ENCODE measurements at places on chromosomes 3 and 15.

DNA sequence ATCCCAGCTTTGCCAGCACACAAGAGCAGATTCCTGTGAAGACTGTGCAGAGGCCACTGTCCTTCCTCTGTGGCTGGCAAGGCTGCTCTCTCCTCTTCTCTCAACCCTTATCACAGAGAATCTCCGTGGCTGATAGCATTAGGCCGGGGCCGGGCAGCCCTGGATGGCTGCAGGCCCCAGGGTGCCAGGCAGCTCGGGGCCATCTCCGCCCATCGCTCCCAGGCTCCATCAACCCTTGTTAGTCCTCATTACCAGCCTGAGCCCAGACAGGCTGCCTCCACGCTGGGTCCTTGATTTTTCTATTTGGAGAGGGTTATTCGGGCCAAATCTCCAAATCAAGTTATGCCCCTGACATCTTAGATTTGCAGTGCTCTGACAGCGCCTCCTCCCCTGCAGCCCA is 39.1 kb downstream of the MRPL46 start:
- DNase-seq: no peak

GRCh38 chr3:183275937-183276336 is 22.9 kb downstream of the B3GNT5 start:
- DNase-seq: no peak

DNA sequence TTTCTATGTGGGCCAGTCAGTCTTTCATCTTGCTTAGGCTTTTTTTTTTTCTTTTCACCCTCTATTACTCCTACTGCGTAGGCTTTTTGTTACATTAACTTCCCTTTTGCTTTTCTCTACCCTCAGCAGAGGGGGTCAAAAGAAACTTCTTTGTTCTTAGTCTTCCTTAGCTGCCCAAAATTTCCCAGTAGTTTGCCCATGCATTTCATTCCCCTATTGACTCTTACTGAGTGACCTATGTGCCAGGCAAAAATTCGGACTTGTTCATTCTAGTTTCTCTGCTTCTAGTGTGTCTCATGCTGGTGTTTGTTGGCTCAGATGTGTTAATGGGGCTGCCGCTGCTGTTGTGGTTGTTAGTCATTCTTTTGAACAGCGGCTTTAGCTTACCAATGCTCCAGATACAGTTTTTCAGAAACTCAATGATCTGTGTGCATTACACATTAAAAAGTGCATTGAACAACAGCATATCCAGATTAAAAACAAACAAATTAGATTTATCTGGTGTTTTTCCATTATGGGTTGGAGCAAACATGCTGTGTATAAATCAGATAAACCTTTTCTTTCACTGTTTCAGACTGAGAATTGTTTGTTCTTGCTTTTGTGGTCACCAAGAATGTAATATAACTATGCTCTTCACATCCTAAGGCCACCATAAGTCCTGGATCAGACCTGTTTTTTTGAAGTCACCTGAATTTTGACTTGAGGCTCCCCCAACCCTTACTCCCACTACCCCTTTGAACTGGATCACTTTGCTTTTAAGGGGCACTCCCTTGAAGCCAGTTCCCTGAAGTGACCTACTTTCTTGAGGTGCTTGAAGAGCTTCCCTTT is 43.1 kb downstream of the PDE8A start:
- peak; percentile 74 for DNase-seq

DNA sequence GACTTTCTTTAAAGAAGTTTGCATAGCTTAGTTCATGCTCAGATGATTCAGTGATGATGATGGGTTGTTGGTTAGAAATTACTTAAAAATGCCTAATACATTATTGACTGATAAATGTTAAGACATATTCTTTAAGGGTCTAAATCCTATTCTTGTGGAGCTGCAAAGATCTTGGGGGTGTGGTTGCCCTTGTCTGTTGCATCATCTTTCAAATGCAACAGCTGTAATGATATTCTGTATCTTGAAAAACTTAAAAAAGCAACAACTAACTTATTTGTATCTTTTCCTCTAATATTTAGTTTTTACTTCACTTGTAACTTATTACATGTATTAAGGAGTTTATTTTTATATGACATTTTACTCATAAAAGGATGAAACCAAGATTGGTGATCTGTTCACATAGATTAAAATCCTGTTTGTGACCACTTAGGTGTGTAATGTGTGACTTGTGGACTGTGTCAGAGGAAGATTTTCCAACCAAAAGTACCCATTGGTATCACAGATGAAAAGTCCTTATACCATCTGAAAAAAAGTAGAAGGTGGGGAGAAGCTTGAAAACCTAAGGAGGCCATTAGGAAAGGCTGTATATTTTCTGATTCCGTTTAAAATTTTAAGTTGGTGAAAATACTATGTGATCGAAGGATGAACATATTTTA is 142.8 kb downstream of the IGF1R start:
- DNase-seq: no peak

- no peak for DNase-seq
These were observed 1.3 kb downstream of the ADAM10 start for GRCh38 chr15:58748040-58748851.

DNA sequence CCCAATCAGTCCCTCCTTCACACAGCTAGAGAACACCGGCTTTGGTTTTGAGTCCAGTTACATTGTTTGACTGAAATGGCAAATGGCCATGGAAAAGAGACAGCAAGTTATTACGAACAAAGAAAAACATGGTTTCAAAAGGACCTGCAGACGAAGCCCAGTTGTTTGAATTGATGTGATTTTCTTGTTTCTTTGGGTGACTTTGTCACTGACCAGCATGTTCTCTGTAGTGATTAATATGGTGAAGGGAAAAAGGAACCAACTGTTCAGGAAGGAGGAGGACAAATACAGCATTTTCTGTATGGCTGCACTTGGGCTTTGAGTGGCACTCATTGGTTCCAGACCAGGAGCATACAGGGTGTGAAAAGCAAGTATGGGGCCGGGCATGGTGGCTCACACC is 217.4 kb upstream of the TPM1 start:
- DNase-seq: no peak

- DNase-seq: no peak
These were observed 56.1 kb downstream of the SYN2 start for GRCh38 chr3:12060139-12060845.

GRCh38 chr15:48462688-48463087 is 131.5 kb downstream of the DUT start:
- peak; percentile 42 for DNase-seq

GRCh38 chr3:135706758-135707375 is 258.7 kb upstream of the PPP2R3A start:
- DNase-seq: no peak

- DNase-seq: no peak
These were observed 83.4 kb upstream of the RNU6-1 start for GRCh38 chr15:67922971-67923945.

- no peak for DNase-seq
These were observed 86.9 kb downstream of the CDIN1 start for GRCh38 chr15:36666228-36666905.

DNA sequence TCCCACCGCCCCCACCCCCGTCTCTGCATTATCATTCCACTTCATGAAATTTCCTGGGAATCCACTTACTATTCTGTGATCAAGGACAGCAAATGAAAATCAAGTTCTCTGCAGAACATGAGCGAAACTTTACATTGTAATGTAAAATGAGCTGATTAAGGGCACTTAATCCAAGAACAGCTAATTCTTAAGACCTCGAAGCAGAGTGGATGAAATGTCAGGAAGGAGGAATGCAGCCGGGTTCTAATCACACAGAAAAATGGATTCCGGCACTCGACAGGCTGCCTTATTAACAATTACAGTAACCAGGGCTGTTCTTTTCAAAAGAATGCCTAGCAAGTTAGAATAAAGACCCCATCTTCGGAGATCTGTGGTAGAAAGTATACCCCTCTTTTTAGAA is 57.5 kb downstream of the RFTN1 start:
- no peak for DNase-seq

GRCh38 chr3:32048487-32049182 is 57.8 kb upstream of the GPD1L start:
- no peak for DNase-seq

DNA sequence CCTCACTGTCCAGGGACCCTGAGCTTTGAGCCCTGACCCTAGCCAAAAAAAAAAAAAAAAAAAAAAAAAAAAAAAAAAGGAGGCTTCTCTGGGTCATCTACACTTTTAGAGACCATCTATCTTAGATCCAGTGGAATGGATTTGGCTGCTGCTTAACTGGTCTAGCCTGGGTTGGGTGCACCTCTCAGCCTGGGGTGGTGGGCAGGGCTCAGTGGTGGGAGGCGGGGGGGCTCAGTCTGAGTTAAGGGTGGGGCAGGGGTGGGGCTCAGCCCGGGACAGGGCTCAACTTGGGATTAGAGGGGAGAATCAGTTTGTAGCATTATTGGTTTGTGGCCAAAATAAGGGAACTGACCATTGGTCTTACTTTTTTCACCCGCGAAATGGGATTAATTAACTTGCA is 139.2 kb downstream of the TPRA1 start:
- no peak for DNase-seq

DNA sequence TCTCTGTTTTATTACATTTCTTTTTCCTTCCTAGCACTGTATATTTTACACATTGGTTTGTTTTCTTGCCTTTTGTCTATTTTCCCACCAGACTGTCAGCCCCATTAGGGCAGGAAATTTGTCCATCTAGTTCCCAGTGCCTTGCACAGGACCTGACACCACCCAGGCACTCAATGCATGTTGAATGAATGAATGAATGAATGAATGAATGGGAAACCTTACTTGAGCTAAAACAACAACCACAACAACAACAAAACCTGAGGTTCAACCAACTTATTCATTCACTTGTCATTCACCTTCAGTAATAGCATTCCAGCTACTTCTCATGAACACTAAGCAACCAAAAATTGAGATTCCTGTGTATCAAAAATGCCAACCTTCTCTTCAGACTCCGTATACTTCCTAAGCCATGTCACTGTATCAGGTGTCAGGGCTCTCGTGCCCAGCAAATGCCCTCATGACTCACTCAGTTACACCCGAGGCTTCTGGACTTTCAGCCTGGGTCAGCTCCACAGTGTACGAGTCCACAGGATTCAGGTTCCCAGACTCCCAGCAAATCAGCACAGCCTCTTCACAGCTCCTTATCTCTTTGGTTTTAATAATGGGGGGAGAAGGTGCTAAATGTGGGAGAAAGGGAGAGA is 37.3 kb downstream of the FSD2 start:
- no peak for DNase-seq

GRCh38 chr3:196219194-196219969 is 3.0 kb downstream of the SLC51A start:
- DNase-seq: peak; percentile 78

GRCh38 chr3:67018789-67019526 is 20.9 kb downstream of the KBTBD8 start:
- no peak for DNase-seq

DNA sequence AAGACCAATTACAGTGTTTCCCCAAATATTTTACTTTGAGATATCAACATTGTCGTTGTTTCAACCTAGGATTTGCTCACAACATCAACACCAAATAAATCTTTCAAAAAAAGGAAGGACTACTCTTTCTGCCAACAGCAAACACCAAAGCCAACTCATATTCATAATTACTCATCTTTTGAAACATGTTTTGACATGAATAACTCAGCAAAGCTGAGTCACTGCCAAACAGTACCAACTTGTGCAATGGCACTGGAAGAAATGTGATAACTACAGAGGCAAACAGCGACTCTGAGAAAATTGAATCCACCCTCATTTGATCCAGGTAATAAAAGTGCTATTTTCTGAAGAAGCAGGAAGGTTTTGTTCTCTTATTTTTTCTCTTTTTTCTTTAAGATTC is 67.2 kb downstream of the PEX5L start:
- DNase-seq: peak; percentile 87

GRCh38 chr3:112047264-112047663 is 12.7 kb downstream of the TMPRSS7 start:
- no peak for DNase-seq

- DNase-seq: no peak
These were observed 279.0 kb downstream of the RBMS3 start for GRCh38 chr3:29559741-29560465.

DNA sequence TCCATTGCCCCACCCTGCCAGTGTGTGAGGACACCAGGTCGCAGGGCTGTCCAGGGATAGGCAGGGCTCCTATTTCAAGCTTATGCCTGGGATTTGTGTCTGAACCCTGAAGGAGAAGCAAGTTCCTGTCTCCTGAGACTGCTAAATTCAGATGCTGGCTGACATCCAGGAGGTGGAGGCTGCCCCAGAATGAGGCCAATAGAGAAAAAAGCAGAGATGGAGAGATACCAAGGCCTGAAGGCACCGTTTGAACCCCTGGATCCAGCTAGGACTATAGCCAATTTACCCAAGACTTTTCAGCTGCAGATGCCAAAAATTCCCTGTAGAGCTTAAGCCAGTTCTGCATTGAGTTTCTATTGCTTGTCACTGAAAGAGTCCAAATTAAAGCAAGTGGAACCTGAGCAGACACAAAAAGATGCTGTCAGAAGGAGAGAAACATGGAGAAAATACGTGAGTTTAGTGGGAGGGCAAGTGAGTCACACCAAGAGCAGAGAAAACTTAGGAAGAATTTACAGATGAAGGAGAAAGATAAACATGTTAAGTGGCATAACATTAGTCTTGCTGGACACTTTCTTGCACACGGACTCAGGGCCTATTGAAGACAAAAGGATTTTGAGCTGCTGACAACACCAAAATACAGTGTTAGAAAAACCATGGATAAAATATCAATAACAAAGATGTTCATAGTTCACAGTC is 148.6 kb downstream of the CNTN3 start:
- no peak for DNase-seq

DNA sequence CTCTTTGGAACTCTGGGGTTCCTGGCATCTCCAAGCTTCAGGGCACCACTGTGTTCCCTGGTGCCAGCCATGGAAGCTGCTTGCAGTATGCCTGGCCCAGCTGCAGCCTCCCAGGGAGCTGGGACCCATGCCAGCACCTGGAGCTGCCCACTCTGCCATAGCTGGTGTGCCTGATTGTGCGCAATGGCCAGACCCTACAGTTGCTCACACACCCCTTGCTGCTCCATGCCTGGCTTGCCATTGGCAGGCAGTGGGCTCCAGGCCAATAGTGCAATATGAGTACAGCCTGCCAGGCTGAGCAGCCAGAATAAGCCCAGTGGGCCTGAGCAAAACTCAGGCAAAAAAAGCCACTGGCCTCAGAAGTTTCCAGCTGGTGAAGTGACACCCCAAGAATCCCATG is 43.8 kb upstream of the LRRFIP2 start:
- DNase-seq: no peak

DNA sequence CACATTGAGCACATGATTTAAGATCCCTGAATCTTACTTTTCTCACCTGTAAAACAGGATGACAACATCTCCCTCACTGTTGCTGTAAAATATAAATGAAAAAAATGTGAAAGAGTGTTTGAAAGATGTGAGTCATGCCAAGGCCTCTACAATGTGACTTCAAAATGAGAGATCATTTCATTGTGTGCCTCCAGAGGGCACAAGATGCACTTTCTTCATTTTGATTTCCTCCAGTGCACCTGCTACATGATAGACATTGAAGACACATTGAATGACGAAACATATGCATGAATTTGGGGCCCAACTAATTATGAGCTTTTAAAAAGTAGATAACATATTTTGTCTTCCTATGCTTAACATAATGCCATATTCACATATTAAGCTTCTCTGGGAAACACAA is 170.3 kb downstream of the MOBP start:
- DNase-seq: peak; percentile 64

Measured in HCEC 1CT (cell line).